ENCODE measurements at places on chromosomes 1 and 21. TPM values are rescaled to one million over a fixed set of nuclear protein-coding genes. Genes with fewer than 3 reads are reported as not detected.

DNA sequence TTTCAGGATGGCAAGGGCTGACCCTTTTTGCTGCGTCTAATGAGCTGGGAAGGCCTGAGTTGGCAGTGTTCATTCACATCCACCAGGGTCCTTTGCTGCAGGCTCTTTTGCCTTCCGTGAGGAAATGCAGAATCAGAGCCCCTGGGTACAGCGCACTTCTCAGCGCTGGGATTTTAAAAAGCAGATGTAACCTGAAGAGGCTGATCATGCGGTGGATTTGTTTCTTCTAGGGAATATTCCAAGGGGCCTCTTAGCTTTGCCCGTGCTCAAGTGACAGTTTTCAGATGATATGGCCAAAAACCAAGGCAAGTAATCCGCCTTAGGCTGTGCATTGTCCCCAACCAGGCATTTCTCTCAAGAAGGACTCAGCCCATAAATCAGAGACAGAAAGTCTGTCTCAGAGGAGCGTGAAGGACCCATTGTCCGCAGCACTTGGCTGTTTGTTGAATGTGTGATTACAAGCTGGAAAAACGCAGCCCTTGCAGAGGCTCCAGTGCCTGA is 237.6 kb downstream of the PTPRC start:
- DNase-seq = no peak

DNA sequence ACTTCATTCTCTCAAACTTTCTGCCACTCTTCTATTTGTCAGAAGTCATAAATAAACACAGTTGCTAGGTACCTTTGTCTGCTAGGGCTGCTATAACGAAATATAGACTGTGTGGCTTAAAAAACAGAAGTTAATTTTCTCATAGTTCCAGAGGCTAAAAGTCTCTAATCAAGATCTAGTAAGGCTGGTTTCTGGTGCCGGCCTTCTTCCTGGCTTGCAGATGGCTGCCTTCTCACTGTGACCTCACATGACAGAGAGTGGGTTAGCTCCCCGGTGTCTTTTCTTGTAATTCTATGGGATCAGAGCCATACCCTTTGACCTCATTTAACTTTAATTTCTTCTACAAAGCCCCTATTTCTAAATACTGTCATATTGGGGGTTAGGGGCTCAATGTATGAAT is 5.9 kb downstream of the PDC start:
- DNase-seq = no peak

GRCh38 chr1:180975551-180975950 is 47.1 kb downstream of the STX6 start:
- no peak for DNase-seq

GRCh38 chr1:190491404-190491803 is 13.7 kb upstream of the BRINP3 start:
- no peak for DNase-seq

GRCh38 chr1:159341736-159342135 is 39.6 kb downstream of the FCER1A start:
- DNase-seq = no peak

DNA sequence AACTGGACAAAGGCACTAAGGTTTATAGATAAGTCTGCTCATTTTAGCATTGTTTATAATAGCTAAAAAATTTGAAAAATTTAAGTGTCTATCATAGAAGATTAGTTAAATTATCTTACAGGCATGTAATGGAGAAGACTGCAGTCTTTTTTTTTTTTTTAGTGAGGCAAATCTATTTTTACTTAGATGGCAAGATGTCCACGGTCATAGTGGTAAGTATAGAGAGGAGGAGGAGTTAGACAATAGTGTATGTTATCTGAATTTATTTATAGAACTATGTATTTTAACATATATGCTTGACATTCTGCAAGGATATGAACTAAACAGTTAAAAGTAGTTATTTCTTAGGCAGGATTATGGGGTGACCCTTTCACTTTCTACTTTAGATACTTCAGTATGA is 149.0 kb downstream of the SYT2 start:
- DNase-seq = no peak

DNA sequence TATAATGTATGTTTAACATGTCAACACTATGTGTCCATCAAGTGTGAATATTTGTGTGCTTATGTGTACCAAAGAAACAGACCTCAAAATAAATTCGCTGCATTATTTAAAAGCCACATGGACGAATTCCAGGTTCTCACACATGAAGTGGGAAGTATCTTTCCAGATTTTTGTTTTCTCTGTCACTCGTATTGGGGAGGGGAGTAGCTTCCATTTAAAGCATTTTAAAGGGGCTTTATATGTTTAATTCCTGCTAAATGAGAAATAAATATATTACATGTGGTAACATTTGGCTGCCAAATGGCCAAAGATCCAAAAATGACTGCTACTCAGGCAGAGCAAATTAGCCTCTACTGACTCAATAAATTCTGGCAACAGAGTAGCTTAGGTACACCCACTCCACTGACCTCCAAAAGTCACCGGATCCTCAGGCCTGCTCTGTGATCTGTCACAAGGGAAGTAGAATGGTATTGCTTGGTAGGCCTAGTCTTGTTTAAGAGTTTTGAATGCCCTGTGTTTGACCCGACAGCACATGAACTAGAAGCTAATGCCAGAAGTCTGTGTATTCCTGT is 178.1 kb downstream of the ZP4 start:
- DNase-seq = no peak

DNA sequence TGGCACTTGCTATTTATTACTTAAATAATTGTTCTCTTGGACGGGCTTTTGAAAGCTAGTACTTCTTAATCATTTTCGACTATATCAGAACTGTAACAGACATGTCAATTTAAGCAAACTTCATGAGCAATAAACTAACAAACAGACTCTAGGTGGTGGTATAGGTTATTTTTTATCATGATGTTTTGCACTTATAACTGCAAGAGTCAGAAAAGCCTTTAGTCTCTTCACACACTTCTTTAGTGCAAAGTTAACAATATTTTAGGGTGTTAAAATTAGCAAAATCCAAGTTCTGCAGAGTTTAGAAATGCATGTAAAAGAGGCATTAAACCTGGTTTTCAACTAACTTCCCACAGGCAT is 2.2 kb downstream of the NRIP1 start:
- no peak for DNase-seq

DNA sequence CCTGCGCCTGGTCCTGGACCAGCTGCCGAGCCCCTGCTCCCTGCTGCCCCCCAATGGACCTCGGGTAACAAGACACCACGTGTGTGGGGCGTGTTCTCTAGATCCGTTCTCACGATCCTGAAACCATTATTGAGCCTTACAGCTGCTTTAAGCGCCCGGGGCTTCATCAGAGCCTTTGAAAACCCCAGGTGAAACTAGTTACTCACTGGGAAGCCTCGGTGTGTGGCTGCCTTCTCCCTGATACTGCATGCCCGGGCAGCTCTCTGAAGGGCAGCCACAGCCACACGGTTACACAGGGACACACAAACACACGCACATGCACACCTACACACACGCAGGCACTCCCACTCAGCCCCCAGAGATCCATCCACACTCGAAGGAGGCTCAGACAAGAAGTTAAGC is 5.3 kb downstream of the HES2 start:
- peak; percentile 56 for DNase-seq

GRCh38 chr1:83889707-83890106 is 109.2 kb downstream of the TTLL7 start:
- DNase-seq = no peak

DNA sequence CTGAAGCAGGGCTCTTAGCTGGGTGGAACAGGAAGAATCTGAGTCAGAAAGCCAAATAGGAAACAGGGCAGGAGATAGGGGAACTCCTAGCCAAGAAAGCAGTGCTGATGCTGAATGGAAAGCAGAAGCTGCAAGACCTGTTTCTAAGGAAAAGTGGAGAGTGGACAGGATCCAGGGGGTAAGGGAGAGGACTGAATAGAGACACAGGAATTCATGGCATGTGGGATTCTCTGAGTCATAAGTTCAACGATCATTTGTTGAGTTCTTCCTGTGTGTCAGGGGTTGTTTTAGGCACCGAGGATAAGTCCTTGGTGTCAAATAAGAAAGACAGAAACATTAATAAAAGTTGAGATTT is 153.8 kb upstream of the FGGY start:
- DNase-seq = no peak

GRCh38 chr1:205309741-205310140 is 11.8 kb downstream of the NUAK2 start:
- no peak for DNase-seq

GRCh38 chr1:60924964-60925798 is 157.2 kb upstream of the NFIA start:
- DNase-seq = no peak

DNA sequence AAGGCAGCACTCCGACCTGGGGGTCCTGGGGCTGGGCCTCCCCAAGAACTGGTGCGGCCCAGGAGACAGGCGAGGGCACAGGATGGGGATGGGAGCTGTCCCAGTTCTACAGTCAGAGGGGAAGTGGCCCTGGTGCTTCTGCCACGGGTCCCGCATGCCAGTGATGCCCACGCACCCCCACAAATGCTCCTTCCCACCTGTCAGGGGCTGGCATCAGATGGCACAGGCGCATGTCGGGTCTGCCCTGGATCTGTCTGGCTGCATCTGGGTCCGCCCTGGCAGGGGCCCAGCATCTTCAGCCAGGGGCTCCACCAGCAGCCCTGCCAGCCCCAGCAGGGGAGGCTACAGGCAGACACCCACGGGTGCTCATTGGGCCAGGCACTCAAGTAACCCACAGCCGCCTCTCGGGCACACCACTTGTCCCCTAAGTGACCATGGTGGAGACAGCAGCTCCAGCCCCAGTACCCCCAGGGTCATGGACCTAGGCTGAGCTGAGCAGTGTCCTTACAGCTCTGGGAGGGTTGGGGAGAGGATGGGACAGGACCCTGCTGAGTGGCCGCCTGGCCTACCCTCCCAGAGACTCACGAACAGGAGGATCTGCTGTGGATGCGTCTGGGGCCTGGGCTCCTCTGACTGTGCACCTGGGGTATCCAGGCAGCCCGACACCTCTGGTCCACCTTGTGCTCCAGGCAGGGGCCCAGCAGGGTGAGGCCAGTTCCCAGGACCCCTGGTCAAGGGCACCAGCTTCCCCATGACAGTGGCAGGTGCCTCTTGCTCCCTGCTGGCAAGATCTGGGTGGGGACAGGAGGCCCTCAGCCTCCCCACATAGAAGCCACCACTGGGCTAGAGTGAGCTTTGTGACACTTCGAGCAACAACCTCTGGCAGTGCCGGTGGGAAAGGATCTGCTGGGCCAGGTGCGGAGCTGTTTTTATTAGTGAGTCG is 5.4 kb downstream of the SMIM1 start:
- no peak for DNase-seq

SLC6A9 gene
- total RNA-seq = 29.9 TPM

MATN1 gene
- total RNA-seq = not detected

ST6GALNAC3 gene
- total RNA-seq = not detected

TMEM79 gene
- total RNA-seq = 2.0 TPM

Measured in transverse colon (tissue), 4 donors.